ENCODE measurements at places on chromosomes 4 and X.

DNA sequence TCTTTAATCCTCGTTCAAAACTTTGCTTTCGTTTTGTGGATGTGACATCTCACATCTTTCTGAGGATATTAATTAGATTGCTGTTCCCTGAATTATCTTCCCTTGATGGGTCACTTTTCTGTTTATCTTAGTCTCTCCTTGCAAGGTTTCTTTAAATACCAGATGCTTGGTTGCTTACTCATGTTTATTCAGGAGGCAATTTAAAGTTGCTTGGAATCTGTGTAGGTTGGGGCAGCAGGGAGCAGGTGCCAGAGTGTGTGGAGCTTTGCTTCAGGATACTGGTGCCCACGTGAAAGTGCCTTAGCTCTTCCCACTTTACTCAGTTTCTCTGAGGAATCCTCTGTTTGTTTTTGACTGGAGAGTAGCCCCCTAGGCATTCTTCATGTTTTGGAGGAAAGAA lies 24.0 kb downstream of the ANAPC4 start:
- DNase-seq: no peak

GRCh38 chrX:109475174-109475891 lies 6.6 kb downstream of the GUCY2F start:
- peak; percentile 22 for DNase-seq

DNA sequence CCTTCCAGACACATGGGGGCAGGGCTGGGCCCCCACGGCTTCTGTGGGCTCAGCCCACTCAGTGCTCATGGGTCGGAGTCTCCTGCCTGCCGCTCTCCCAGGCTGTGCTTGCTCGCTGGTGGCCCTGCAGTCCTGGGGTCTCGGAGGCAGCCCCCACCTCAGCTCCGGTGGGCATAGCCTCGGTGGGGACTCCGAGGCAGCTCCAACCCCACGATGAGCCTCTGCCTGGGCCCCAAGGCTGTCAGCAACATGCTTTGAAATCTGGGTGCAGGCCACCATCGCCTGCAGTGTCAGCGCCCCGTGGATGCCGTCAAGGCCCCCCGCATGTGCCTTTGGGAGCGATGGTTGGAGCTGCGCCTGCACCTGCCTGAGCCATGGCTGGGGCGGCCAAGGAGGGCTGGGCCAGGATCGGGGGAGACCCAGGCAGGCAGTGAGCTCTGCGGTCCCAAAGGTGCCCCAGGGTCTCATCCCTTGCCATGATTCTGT lies 30.2 kb upstream of the SPON2 start:
- DNase-seq: peak; percentile 25

DNA sequence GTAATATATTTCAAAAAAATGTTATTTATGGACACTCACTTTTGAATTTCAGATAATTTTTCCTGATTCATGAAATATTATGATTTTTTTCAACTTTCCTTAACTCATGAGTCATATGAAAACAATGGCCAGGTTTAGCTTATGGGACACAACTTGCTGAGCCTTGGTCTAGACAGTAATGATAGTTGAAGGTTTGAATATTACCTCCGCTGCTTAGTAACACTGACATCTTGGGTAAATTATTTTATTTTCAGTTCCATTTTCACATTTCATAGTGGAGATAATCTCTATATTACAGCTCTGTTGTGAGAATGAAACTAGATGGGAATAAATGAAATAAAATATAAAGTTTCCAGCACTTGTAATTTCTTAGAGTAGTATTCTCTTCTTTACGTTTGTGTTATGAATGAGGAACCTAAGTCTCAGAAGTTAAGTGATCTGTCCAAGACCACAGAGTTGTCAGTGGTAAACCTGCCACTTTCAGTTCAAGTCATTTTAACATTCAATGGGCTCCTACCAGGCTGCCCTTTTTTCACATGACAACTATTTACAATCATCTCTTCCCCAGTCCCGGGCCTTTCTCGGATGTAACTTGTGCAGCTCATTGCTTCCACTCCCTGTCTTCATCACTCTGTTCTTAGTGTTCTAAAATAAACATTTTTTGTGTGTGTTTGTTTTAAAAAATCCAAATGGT lies 46.8 kb upstream of the GC start:
- no peak for DNase-seq

DNA sequence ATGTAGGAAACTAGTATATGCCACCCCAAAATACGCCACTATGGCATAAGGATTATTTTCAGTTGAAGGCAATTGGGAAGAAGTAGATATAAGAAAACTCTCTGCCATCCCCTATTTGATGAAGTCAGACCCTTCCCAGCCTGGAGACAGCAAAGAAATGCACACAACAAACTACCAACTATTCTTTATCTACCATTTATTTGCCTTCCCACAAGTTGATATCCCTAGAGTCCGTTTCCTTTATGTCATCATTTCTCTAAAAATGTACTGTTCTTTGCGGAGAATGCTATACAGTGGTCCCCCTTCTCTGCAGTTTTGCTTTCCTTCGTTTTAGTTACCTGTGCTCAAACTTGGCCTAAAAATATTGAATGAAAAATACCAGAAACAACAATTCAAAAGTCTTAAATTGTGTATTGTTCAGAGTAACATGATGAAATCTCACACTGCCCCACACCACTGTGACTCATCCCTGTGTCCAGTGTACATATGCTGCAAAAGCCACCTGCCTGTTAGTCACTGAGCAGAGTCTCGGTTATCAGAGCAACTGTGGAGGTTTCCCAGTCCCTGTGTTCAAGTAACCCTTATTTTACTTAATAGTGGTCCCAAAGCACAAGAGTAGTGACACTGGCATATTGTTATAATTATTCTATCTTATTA lies 152.3 kb downstream of the WDFY3 start:
- no peak for DNase-seq

DNA sequence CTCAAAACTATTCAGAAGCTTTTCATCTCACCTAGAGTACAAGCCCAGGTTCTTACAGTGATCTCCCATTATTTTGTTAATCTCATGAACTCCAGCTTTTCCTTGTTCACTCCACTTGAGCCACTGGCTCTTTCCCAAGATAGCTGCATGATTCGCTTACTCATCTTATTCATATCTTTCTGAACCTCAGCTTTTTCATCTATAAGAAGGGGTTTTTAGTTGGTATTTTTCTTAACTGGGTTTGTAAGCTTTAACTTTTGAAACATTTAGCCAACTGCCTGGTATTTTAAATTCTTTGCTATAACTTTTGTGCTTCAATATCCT lies 24.0 kb downstream of the GIMD1 start:
- DNase-seq: no peak

DNA sequence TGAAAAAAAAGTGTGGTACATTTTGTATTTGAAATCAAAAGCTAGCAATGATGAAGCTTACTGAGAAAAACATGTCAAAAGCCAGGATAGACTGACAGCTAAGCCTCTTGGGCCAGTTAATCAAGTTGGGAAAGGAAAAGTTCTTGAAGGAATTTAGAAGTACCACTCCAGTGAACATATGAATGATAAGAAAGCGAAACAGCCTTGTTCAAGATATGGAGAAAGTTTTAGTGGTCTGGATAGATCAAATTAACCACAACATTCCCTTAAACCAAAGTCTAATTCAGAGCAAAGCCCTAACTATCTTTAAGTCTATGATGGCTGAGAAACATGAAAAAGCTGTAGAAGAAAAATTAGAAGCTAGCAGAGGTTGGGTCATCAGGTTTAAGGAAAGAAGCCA lies 268.3 kb downstream of the PDHA2 start:
- no peak for DNase-seq

DNA sequence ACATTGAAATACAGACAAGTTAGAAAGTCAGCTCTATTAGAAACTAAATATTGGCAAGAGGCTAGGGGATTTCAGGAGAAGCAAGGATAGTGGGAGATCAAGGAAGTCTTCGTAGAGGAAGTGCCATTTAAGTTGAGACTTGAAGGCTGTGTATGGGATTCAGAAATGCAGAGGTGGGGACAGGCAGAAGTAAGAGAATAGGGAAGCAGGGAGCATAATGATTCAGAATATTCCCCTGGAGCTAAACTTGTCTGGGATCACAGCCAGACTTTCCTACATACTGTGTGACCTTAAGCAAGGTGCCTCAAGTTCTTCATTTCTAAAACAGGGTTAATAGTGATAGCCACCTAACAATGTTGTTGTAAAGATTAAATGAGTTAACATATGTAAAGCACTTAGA lies 108.8 kb downstream of the DDIT4L start:
- DNase-seq: no peak
